GM12878 (cell line): ENCODE measurements at places on chromosomes 11 and 22.

DNA sequence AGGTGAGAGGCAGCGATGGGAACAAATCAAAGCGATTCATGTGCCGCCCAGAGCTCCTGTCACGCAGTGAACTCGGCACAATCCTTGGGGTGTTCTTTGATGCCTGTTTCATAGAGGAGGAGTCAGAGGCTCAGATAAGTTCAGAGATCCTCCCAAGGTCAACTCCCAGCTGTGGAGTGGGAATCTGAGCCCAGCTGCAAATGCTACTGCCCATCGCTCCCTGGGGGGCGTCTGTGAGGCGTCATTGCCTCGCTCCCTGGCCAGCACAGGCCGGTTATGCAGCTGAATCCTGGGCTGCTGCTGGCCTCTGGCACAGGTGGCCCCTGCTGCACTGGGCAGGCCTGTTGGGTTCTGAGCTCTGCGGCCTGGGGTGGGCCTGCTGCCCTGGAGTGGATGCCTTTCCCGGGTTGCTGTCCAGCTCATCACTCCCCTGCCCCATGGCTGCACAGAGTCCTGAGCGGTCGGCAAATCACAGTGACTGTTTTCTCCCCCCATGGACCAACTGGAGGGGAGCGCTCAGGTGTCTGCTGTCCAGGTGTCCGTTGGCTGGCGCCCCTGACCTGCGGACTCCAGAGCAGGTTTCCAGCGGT, 36.3 kb upstream of the SHISAL1 start:
- DNase-seq = no peak
- no peaks in the 10 kb centered on the region for H3K4me1 ChIP-seq
- H3K27ac ChIP-seq = no peak overlapping the region
- H3K4me3 ChIP-seq = no peak overlapping the region
- peaks cover 5% of the 10 kb centered on the region for H3K27me3 ChIP-seq

GRCh38 chr11:35905646-35906276, 38.1 kb upstream of the LDLRAD3 start:
- no peaks in the 10 kb centered on the region for H3K27me3 ChIP-seq
- no peaks in the 10 kb centered on the region for H3K36me3 ChIP-seq
- H3K4me1 ChIP-seq = peaks cover 18% of the 10 kb centered on the region
- DNase-seq = no peak
- no peak overlapping the region for H3K27ac ChIP-seq

DNA sequence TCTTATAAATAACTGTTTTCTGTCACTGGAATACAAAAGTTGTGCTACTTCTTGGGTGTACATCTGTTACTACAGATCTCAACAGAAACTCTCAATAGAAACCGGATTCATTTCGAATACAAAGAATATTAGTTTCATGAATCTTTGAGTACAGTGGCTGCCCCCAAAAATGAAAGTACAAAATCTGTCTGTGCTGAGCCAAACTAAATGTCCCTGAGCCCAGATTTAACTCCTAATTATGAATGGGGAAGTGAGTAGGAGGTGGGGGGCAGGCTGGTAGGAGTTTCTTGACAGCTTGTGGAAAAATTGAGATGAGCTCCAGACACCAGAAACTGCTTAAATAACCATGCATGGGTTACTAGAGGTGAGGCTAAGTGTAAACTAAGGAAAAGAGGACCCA, 41.6 kb downstream of the PITPNB start:
- DNase-seq = peak; percentile 41
- H3K4me3 ChIP-seq = no peak overlapping the region
- H3K4me1 ChIP-seq = peaks cover 38% of the 10 kb centered on the region

GRCh38 chr22:50207383-50208140, 6.8 kb downstream of the SELENOO start:
- peaks cover 4% of the 10 kb centered on the region for H3K36me3 ChIP-seq
- no peak for DNase-seq
- no peak overlapping the region for H3K27ac ChIP-seq
- H3K4me1 ChIP-seq = no peaks in the 10 kb centered on the region
- no peak overlapping the region for H3K4me3 ChIP-seq
